H1 (cell line): ENCODE measurements at places on chromosomes 1 and 21. TPM values are rescaled to one million over a fixed set of nuclear protein-coding genes. Genes with fewer than 3 reads are reported as not detected.

The LCE1A gene
- polyA plus RNA-seq, result not detected in 2 replicates

The CCDC17 gene
- polyA plus RNA-seq, result 0.95 and 1.2 TPM in 2 replicates

The ANGEL2 gene
- polyA plus RNA-seq, result 15.7 and 18.1 TPM in 2 replicates

The GBP1 gene
- not detected in 2 replicates for polyA plus RNA-seq

The SHISAL2A gene
- 1.8 and 2.1 TPM in 2 replicates for polyA plus RNA-seq

The MMP23B gene
- polyA plus RNA-seq, result 9.2 and 20.8 TPM in 2 replicates

The OMA1 gene
- polyA plus RNA-seq, result 4.2 and 7.7 TPM in 2 replicates

DNA sequence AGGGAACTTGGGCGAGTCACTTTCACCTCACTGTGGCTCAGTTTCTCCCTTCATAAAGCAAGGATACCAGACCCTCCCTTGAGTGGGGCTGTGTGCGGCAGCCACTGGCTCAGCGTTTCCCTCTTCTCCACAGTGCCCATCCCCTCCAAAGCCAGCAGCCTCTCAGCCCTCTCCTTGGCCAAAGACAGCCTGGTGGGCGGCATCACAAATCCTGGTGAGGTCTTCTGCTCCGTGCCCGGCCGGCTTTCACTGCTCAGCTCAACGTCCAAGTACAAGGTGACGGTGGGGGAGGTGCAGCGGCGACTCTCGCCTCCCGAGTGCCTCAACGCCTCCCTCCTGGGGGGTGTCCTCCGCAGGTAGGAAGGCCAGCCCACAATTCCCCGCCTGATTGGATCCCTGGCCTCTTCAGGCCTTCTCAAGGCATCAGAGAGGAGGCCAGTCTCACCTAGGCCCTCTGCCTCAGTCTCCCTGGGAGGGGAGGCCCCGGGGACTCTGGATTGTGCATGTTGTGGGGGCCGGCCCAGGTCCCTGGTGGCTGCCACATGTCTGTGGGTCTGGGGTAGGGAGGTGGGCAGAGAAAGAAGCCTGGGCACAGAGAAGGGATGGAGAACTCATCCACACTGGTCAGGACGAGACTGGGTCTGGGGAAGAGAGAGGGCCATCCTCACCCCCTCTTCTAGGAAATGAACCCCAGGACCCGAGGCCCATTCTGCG is 15.2 kb downstream of the TFAP2E start:
- DNase-seq, result no peak
- H3K4me1 ChIP-seq, result peaks cover 8% of the 10 kb centered on the region
- H3K27me3 ChIP-seq, result no peaks in the 10 kb centered on the region
- H3K27ac ChIP-seq, result no peak overlapping the region
- H3K4me3 ChIP-seq, result no peak overlapping the region

DNA sequence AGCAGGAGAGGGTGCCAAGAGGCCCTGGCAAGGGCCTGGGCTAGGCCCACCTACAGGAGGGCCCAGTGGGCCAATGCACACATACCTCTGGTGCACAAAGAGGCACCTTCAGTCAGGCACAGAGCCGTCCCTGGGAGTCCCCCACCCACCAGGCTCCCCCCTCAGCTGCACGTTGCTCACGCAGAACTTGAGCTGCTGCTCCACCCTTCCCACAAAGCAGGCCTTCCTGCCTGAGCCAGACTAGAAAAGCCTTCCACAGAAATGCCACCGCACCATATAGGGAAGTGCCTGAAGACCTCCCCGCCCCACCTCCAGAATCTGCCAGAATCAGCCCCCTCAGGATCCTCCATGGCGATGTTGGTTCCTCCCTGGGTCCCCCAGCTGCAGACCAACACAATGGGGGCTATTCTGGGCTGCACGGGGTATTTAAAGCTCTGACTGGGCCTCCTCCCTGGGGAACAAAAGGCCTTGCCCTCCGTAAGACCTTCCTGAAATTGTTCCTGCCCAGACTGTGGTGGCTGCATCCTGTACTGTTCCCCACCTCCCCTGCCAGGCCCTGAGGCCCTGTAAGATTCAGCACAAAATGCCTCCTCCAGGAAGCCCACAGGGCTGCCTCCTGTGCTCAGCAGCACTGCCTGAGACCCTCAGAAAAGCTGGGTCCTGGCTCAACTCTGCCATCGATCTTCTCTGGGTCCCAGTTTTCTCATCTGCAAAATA is 27.2 kb downstream of the HSPG2 start:
- no peaks in the 10 kb centered on the region for H3K27me3 ChIP-seq
- H3K27ac ChIP-seq, result peak overlapping the region; percentile 49; the same call in 1 of the 2 replicates
- no peak overlapping the region for H3K4me3 ChIP-seq
- no peak for DNase-seq

GRCh38 chr1:4634793-4635406 is 19.5 kb upstream of the AJAP1 start:
- H3K27me3 ChIP-seq, result no peaks in the 10 kb centered on the region
- H3K4me1 ChIP-seq, result no peaks in the 10 kb centered on the region; the same call in 1 of the 2 replicates
- no peak for DNase-seq
- H3K27ac ChIP-seq, result no peak overlapping the region

GRCh38 chr21:42263591-42264131 is 44.7 kb downstream of the ABCG1 start:
- H3K36me3 ChIP-seq, result no peaks in the 10 kb centered on the region
- no peaks in the 10 kb centered on the region for H3K4me1 ChIP-seq
- H3K4me3 ChIP-seq, result no peak overlapping the region
- no peaks in the 10 kb centered on the region for H3K27me3 ChIP-seq

DNA sequence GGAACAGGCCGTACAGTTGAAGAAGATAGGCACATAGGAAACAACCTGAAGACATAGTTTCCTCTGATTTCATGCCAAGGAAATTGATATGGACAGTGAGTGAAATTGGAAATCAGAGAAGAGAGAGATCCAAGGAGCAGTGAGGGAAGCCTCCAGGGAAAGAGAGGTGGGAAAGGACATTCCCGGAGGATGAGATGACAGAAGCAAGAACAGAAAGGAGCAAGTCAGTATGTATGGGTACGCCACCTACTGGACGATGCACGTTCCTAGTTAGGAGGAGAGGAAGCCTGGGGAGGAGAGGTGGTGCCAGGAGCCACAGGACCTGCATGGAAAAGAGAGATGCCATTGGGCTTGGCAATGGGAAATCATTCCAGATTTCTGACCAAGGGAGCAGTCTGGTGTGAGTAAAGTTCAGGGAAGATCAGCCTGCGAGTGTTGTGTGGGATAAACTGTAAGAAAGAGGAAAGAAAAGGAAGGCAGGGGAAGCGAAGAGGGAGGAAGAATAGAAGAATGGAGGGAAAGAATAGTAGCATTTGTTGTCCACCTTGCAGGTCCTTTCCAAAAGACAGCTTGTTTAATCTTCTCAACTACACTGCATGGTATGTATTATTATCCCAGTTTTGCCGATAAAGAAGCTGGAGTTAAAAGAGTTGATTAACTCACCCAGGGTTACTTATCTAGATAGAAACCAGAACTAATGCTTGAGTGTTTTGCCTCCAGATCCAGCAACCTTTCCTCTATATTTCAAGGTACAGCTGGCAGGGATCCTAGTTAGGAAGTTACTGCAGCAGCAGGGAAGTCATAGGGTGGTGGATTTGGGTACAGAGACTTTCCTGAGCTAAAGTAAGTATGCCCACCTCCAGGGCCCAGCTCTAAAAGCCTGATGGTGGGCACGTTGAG is 27.4 kb downstream of the C1orf116 start:
- 0 out of 2 replicates have a peak, but pooled peaks cover 2% of the 10 kb centered on the region for H3K4me1 ChIP-seq
- no peak overlapping the region for H3K27ac ChIP-seq
- H3K27me3 ChIP-seq, result no peaks in the 10 kb centered on the region; the same call in 1 of the 2 replicates
- DNase-seq, result peak; percentile 69
- H3K36me3 ChIP-seq, result no peaks in the 10 kb centered on the region

- no peaks in the 10 kb centered on the region for H3K27me3 ChIP-seq
- H3K4me1 ChIP-seq, result no peaks in the 10 kb centered on the region
- no peaks in the 10 kb centered on the region for H3K36me3 ChIP-seq
- DNase-seq, result no peak
- no peak overlapping the region for H3K27ac ChIP-seq
Measured at GRCh38 chr1:171277534-171277933, 29.2 kb downstream of the FMO1 start.

GRCh38 chr21:37445228-37445627 is 78.7 kb downstream of the DYRK1A start:
- no peak for DNase-seq
- no peaks in the 10 kb centered on the region; the same call in 1 of the 2 replicates for H3K36me3 ChIP-seq
- H3K27ac ChIP-seq, result no peak overlapping the region

GRCh38 chr1:234478481-234479309 is at the start of gene TARBP1:
Gene TARBP1, minus strand, starts transcription at chr1:234479179. Its CDS starts 76 bp downstream, at chr1:234479103.
- H3K27me3 ChIP-seq, result peaks cover 4% of the 10 kb centered on the region
- peaks cover 3% of the 10 kb centered on the region for H3K4me1 ChIP-seq
- peak within 1 kb of the TSS; percentile 73 for H3K4me3 ChIP-seq
- peak within 1 kb of the TSS; percentile 83; the same call in 1 of the 2 replicates for H3K27ac ChIP-seq
- H3K36me3 ChIP-seq, result no peaks in the 10 kb centered on the region

DNA sequence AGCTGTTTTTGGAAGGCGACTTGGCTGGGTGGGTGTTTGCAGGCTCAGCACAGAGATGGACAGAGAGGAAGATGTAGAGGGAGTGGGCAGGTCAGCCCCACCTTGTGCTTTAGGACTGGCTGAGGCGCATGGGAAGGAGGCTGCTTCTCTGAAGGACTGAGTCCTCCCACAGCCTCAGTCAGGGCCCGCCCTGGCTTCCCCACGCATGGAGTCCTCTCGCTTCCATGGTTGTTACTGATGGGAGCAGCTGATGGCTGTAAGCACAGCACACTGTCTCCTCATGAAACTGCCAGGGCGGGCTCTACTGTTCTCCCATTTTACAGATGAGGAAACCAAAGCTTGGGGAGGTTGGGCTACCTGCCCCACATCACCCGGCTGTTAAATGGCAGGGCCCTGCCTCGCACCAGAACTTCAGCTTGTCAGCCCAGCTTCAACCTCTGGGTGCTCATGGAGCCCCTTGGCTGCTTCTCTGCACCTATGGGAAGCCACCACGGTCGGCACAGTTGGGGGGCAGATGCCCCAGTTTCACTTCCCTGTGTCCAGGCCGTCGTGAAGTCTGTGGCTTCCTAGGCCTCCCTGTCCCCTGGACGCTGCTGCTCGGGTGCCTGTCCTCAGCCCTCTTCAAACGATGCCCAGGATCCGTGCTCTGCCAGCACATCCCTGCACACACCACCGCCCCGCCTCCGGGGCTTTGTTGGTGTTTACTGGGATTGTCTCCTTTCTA is 2.4 kb downstream of the TMEM201 start:
- no peaks in the 10 kb centered on the region for H3K27me3 ChIP-seq
- no peak overlapping the region for H3K4me3 ChIP-seq
- DNase-seq, result no peak
- H3K4me1 ChIP-seq, result peaks cover 40% of the 10 kb centered on the region
- no peaks in the 10 kb centered on the region for H3K36me3 ChIP-seq

GRCh38 chr1:39368045-39368444 is 123.4 kb upstream of the BMP8A start:
- no peak for DNase-seq
- H3K27ac ChIP-seq, result no peak overlapping the region
- no peak overlapping the region for H3K4me3 ChIP-seq
- H3K36me3 ChIP-seq, result peaks cover 24% of the 10 kb centered on the region
- H3K27me3 ChIP-seq, result no peaks in the 10 kb centered on the region

DNA sequence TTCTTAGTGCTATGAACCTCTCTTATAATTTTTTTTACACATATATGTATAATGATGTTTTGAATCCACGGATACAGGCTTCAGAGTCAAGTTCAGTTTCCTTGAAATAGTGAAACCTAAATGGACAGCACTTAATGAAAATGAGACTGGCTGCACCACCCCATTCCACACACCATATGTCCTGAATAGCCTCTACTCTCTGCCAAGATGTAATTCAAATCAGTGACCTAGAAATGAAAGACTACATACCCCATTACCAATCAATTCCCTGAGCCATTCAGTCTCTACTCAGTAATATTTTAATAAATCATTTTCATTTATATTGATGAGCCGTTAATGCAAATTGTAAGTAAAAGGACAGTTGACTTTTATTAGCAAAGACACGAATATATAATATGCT is 614.9 kb upstream of the TMPRSS15 start:
- no peak overlapping the region for H3K4me3 ChIP-seq
- H3K27ac ChIP-seq, result no peak overlapping the region
- no peaks in the 10 kb centered on the region for H3K36me3 ChIP-seq
